ENCODE measurements at places on chromosomes 2 and 18. TPM values are rescaled to one million over a fixed set of nuclear protein-coding genes. Genes with fewer than 3 reads are reported as not detected.

Gene C2orf80
- total RNA-seq, result not detected

Gene RAMP1
- 14.9 TPM for total RNA-seq

Gene AQP12B
- not detected for total RNA-seq

Gene MC2R
- total RNA-seq, result not detected

Gene CNRIP1
- 23.8 TPM for total RNA-seq

Gene IL37
- not detected for total RNA-seq

Gene EN1
- total RNA-seq, result not detected

Gene DSG3
- total RNA-seq, result under 0.01 TPM

Data from aortic smooth muscle cell (primary cell).